ENCODE measurements at places on chromosomes 3 and 15. TPM values are rescaled to one million over a fixed set of nuclear protein-coding genes. Genes with fewer than 3 reads are reported as not detected.
A peak's percentile ranks its signal among the peaks of the same experiment; 100 is the strongest.

GRCh38 chr15:64894395-64895056 lies 17.2 kb upstream of the ANKDD1A start:
- DNase-seq: peak; percentile 67

DNA sequence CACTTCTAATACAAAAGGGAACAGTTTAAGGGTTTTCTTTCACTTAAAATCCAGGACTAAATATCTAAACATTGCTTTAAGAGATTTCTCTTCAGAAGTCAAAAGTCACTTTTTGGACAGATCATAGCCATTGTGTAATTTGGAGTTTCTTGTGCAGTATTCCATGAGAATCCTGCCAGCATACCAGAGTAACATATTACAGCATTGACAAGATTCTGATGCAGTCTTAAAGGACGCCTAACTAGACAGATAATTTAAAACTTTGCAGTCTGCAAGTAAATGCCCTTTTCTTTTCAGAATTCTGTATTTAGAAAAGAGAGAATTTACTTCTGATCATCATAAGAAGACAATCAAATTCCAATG lies 17.5 kb upstream of the IGSF10 start:
- no peak for DNase-seq

DNA sequence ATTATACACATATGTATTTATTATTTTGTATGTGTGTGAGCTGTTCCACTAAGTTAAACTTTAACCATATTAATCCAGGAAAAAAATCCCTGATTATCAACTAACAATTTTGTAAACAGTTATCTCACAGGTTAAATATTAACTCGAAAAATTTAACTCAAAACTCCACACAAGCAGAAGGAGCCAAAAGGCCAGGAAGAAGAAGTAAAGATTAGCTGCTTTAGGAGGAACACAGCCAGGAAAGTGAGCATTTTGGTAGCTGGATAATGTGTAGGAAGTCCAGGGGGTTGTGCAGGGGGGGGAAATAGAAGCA lies 425.0 kb downstream of the TIGIT start:
- no peak for DNase-seq

DNA sequence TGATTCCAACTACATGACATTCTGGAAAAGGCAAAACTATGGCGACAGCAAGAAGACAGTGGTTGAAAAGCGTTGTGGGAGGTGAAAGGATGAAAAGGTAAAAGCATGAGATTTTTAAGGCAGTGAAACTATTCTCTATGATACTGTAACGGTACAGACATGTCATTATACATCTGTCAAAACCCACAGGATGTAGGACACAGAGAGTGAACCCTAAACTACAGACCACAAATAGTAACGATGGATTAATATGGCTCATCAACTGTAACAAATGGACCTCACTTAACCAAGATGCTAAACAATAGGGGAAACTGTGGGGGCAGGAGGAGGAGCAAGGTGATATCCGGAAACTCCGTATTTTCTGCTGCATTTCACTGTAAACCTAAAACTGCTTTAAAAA lies 39.1 kb downstream of the MYO9A start:
- DNase-seq: no peak

- no peak for DNase-seq
These were observed 46.7 kb downstream of the TLE3 start for GRCh38 chr15:70050970-70051369.

DNA sequence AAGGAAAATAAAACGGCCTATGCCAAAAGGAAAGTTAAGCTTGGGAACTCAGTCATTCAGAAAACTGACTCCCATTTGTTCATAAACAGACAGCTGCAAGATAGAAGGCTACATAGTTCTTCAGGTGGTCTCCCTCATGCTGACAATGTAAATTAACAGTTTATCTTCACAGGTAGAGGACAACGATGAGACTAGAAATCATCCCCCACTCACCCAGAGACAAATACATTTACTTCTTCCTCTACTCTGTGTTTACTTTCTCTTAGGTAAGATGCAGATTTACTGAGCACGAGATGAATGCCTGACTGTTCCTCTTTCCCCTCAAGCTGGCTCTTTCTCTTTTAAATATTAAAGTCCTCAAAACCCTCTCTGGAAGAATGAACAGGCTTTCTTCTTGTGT lies 117.6 kb upstream of the UBP1 start:
- no peak for DNase-seq

GRCh38 chr3:100086401-100086800 lies 27.9 kb downstream of the FILIP1L start:
- no peak for DNase-seq

DNA sequence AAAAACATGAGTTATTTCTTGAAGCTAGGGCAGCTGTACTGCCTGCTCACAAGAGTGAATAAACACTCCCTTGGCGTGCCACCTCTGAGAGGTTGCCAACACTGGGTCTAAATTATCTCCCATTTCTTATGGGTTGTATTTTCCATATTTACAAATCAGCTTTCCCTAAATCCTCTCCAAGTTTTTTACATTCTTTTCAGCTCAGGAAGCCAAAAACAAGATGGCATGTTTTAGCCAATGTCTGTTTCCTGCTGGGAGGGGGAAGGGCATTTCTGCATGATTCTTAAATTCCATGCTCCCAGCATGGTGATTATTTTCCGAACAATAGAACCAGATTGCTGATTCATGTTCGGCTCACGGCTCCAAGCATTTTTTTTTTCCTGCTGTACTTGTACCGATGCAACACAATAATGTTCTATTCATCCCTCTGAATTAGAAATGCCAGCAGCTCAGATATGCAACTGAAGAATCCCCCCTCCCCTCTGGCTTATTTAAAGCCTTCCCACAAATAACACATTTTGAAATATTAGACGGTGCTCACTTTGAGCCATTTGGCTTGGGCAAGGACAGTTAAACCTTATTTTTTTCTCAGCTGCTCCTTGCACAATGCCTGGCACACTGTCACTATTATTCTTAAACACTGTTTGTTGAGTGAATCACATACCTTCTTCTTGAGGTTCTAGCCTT lies 252.5 kb downstream of the THRB start:
- DNase-seq: no peak

GRCh38 chr15:39321977-39322376 lies 258.9 kb upstream of the THBS1 start:
- DNase-seq: no peak

The CFAP20DC gene
- total RNA-seq: 1.6 TPM

The CYP1A1 gene
- total RNA-seq: 0.82 TPM

The NT5DC2 gene
- total RNA-seq: 15.6 TPM

The SPINT1 gene
- 417 TPM for total RNA-seq

The ZPLD1 gene
- not detected for total RNA-seq

The CHRNA5 gene
- 6.9 TPM for total RNA-seq
